ENCODE measurements at places on chromosomes 5 and 9. TPM values are rescaled to one million over a fixed set of nuclear protein-coding genes. Genes with fewer than 3 reads are reported as not detected.

Gene BTNL9
- total RNA-seq = not detected

Gene ARID3C
- not detected for total RNA-seq

Gene ARL14EPL
- not detected for total RNA-seq

Gene CIZ1
- 60.9 TPM for total RNA-seq

Gene SLC44A1
- total RNA-seq = 18.7 TPM

Gene RPP25L
- 33.7 TPM for total RNA-seq

Gene PKD2L2
- total RNA-seq = not detected

All from bronchus fibroblast of lung (primary cell).